ENCODE measurements at places on chromosomes 5 and 9.

DNA sequence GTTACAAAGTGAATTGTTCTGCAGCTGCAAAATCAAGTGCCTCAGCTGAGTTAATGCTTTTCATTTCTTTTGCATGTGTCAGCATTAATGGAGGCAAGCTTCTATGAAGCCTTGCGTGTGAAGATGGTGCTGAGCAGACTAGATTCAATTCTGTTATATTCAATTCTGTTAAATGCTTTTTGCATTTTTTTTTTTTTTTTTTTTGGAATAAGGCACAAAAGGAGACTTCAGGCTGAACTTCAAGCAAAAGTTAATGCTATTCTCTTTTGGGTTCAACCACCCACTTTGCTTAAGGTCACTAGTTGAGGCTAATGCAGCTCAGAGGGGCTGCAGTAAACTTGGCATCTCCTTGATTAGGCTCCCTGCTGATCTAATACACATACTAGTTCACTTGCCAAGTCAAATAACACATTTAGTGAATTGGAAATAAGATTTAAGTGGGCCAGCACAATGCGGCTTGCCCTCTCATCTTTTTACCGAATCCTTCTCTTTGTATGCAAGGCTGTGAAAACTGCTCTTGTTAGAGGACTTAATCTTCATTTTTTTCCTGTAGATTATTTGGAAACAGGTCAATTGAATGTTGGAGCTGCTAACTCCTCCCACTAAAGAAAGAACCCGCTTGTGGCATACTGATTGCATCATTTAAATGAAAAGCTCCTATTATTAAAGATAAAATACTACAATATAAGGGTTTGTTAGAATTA, 1020.2 kb downstream of the NR2F1-AS1 start:
- DNase-seq, result peak; percentile 80

GRCh38 chr5:76305269-76305668, 97.8 kb upstream of the IQGAP2 start:
- no peak for DNase-seq

GRCh38 chr9:84190411-84190810, 150.1 kb downstream of the SLC28A3 start:
- DNase-seq, result no peak

DNA sequence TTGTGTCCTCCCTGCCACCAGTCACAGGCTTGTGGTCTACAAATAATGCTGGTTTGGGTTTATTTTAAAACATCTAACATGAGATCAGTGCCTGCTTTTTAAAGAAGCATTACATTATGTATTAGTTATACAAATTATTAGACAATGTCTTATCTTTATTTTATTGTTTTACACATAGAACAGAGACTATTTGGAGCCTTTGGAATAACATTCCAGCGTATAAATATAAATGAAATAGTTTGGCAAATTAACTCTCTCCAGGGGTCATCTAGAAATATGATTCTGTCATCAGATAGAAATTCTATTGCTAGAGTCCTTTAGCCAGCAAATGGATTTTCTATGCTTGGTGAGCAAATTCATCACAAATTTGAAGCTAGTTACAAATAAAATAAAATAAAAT, 22.4 kb downstream of the MAP1B start:
- DNase-seq, result peak; percentile 81

DNA sequence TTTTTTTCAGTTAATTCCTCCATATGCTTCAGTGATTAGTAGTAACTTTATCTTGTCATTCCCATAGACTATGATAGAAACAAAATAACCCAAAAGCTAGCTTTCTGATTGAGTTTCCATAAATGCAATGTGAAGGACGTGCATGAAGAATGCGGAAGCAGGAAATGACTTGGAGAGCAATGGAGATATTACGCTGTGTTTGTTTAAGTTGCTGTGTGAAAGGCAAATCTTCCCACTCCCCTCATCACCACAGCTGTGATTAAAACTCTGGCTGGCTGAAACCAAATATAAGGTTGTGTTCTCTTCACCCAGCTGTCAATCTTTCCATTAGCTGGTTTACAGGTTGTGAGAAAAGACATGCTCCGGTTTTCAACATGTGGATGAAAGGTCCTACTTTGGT, 83.9 kb downstream of the NR2F1-AS1 start:
- no peak for DNase-seq

- DNase-seq, result no peak
Measured at GRCh38 chr9:114356792-114357191, 27.1 kb downstream of the ORM2 start.

DNA sequence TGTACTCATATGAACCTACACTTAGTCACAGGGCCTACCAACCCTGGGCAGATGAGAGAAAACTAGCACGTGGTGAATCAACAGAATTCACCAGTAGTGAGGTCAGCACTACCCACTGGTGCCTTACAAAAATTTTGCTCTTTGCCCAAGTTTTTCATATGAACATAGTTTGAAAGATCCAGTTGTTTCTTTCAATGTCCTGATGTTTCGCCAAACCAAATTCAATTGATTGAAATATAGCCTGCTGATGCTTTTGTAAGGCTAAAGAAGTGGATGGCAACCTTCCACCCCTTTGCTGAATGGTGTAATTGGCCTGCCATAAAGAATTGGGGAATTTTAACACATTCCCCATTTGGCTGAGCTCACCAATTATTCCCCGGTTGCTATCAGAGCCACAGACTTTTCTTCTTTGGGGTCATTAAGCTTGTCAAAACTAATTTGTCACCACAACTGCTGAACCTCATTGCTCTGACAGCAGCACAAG, 339.2 kb downstream of the GLIS3 start:
- DNase-seq, result peak; percentile 68

DNA sequence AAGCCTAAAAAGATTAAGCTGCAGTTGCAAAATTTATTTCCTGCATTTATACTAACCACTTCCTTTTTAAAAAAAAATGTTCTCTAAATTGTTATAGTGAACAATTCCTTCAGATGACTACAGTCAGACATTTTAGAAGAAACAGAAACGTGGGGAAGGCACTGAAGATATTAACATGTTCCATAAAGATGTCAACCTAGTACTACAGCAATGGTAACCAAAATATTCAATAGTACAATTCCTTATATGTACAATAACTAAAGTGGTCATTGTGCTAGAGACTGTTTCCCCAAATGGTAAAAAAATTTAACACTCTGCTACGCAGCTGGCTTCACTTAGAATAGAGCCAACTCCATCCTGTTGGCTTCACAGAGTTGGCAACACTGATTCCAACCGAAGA, 97.7 kb downstream of the FNBP1 start:
- DNase-seq, result peak; percentile 71

DNA sequence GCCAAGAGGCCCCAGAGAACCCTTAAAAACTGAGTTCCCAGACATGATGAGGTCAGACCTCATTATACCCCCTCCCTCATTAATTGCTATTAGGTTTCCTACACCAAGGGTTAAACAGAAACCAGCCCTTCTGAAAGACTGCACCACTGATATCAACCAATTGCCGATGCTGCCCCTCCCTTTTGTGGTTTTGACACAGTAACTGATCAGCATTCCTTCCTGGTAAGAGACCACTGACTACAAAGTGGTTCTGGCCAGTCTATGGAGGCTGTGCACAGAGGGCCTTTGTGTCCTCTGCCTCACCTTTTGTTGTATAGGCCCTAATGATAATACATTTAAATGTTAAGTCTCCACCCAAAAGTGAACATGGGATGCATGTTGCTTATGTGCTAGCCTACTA, 201.5 kb downstream of the FRMD3 start:
- DNase-seq, result no peak

- DNase-seq, result no peak
Measured at GRCh38 chr9:68740561-68740960, 35.5 kb downstream of the PIP5K1B start.

DNA sequence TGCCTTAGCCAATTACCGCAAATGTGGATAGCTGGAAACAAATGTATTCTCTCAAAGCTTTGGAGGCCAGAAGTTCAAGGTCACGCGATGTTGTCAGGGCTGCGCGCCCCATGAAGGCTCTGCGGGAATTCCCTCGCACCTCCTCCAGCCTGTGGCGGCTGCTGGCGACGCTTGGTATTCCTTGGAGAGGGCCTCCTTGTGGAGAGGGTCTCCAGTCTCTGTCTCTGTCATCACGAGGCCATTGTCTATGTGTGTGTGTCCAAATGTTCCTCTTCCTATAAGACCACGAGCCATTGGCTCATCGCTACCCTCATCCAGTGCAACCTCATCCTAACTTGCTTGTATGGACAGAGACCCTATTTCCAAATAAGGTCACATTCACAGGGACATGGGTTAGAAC, 97.5 kb downstream of the ANKRD33B start:
- no peak for DNase-seq

- DNase-seq, result no peak
Measured at GRCh38 chr5:147708708-147709107, 73.8 kb downstream of the JAKMIP2 start.

- DNase-seq, result no peak
Measured at GRCh38 chr9:98933185-98933584, 10.5 kb upstream of the COL15A1 start.

- peak; percentile 54 for DNase-seq
Measured at GRCh38 chr5:172769616-172770373, 1.2 kb downstream of the DUSP1 start.

DNA sequence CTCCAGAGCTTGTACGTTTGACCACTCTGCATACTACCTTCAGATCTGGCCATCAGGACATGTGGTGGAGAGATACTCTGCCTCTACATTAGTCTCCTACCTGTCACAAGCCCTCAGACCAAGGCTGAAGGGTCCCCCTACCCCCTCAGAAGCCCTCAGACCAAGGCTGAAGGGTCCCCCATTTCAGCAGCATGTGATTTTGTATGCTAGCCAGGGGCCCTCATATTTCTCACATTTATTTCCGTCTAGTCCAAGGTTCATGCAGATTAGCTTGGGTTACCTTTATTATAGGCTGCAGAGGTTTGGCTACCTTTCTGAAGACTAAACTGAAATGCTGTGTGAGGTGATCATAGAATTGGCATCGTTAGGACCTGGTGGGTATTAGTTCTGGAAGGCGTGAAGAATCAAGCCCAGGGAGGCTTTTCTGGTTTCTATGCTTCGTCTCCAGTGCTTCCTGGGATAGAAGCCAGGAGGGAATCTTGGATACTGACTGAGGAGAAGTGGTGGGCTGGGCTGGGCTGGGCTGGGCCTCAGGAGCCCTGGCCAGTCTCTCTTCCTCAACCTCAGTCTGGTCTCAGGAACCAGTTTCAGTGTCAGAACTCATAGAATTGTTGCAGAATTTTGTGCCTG, 2.8 kb downstream of the SMIM32 start:
- DNase-seq, result no peak

- no peak for DNase-seq
Measured at GRCh38 chr9:2459756-2460155, 161.8 kb upstream of the VLDLR start.

DNA sequence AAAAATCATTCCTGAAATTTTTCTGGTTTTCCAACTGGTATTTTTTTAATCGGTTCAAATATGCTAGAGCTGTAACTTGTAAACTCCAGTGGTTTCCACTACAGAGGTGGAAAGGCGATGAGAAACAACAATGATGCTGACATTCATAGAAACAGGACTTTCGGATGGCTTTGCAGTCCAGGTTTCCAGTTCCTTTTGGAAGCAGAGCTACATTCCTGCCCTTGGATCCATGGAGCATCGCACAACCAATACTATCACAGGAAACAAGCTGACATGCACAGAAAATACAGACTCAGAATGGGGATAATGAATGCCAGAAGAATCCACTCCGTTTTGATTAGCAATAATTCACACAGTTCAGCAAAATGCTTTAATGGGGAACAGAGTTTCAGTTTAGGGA, 140.0 kb downstream of the EPB41L4A start:
- no peak for DNase-seq

DNA sequence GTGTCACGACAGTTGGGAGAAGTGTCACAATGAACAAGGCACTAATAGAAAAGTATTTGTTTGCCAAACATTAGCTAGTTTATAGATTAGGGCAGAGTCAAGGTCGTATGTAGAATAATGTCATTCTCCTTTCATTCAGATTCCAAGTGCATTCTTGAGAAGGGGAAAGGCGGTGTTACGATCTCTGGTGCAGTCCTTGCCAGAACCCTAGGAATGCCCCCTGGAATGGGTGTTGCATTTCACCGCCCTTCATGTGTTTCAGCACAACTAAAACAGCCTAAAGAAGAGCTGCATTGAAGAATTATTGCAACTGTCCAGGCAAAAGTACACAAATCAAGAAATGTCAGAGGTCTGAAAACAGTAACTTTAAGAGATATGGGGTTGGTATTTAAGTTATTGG, 721.0 kb upstream of the WWC1 start:
- no peak for DNase-seq

DNA sequence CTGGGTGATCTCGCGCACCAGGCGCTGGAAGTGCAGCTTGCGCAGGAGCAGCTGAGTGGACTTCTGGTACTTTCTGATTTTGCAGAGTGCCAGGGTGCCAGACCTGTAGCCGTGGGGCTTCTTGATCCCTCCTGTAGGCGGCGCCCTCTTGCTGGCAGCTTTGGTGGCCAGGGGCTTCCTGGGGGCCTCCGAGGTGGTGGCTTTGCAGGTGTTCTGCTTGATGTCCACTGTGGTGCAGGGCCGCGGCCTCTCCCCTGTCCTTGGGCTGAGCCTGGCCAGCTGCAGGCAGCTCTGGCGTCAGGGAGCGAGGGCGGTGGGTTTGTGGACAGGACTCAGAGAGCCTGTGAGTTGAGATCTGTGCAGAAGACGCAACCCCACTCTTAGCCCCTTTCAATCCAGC, 36.1 kb downstream of the TAF11L14 start:
- no peak for DNase-seq

GRCh38 chr5:4192111-4192510, 596.5 kb downstream of the IRX1 start:
- no peak for DNase-seq

DNA sequence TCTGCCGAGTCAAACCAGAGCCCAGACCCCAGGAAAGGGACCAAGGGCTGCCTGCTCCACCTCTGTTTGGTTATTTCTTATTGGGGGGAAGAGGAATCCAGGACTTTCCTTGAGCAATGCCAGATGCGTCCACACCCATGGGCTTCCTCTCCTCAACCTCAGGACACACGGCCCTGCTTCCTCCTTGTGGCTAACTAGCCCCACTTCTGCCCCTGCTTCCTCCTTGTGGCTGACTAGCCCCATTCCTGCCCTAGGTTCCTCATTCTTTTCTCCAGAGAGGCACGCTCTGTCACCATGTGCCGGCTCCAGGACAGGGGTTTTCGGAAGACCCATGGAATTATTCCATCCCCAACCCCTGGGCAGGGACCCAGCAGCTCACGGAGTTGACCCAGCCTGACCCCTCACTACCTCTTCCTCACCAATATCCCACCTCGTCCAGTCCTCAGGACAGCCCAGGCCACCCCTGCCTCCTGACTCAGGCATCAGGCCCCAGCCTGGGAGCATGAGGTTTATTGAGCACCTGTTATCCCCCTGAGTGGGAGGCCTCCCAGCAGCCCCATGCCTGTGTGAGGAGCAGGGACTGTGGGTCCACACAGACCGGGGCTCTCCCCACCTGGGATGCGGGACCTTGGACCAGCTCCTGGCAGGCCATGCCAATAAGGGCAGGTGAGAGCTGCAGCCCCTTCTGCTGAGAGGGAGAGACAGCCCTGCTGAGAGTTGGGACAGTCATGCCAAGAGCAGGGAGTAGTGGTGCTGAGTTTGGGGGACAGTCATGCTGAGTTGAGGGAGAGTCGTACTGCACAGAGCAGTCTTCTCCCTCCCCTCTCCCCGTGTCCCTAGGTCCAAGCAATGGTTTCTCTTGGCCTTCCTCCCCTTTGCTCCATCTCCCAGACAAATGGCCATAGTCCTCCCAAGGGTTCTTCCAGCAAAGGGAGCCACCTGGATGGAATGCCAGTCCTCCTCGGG, 11.8 kb upstream of the FCN1 start:
- no peak for DNase-seq

GRCh38 chr9:37984672-37985611, 81.0 kb upstream of the SLC25A51 start:
- DNase-seq, result peak; percentile 87

Measured in EH (cell line).